ENCODE measurements at places on chromosomes 1 and 21. TPM values are rescaled to one million over a fixed set of nuclear protein-coding genes. Genes with fewer than 3 reads are reported as not detected.

Gene NTNG1
- not detected for total RNA-seq

Gene S100A9
- 10.2 TPM for total RNA-seq

Gene PLCH2
- 2.5 TPM for total RNA-seq

Gene HSD3B1
- total RNA-seq, result not detected

Gene C1orf174
- total RNA-seq, result 37.1 TPM

Gene CSMD2
- under 0.01 TPM for total RNA-seq

Gene TRNP1
- total RNA-seq, result not detected

Gene LAD1
- 224 TPM for total RNA-seq

Gene COA7
- total RNA-seq, result 5.9 TPM

Gene ECM1
- 1.4 TPM for total RNA-seq

Gene CATSPERE
- 9.3 TPM for total RNA-seq

Gene DAP3
- total RNA-seq, result 150 TPM

Gene S100A16
- total RNA-seq, result 209 TPM

Gene SUSD4
- 0.54 TPM for total RNA-seq

Gene MAP3K7CL
- 5.9 TPM for total RNA-seq

Gene IBA57
- total RNA-seq, result 10.7 TPM

Gene S100A5
- not detected for total RNA-seq

Gene FOXD2
- 1.3 TPM for total RNA-seq

Gene PRKAB2
- total RNA-seq, result 43.2 TPM

Gene ATP1A4
- not detected for total RNA-seq

Gene SLAMF9
- total RNA-seq, result not detected

Gene SLC35D1
- total RNA-seq, result 30.2 TPM

Gene RNF186
- total RNA-seq, result 8.1 TPM

Gene DNAI4
- total RNA-seq, result 2.4 TPM

Gene ICOSLG
- 38.0 TPM for total RNA-seq

Gene RAVER2
- 51.5 TPM for total RNA-seq

Gene OXCT2
- total RNA-seq, result 12.2 TPM

All from Peyer's patch (tissue), 4 donors.